ENCODE measurements at places on chromosomes 1 and 21.
A peak's percentile ranks its signal among the peaks of the same experiment; 100 is the strongest.

DNA sequence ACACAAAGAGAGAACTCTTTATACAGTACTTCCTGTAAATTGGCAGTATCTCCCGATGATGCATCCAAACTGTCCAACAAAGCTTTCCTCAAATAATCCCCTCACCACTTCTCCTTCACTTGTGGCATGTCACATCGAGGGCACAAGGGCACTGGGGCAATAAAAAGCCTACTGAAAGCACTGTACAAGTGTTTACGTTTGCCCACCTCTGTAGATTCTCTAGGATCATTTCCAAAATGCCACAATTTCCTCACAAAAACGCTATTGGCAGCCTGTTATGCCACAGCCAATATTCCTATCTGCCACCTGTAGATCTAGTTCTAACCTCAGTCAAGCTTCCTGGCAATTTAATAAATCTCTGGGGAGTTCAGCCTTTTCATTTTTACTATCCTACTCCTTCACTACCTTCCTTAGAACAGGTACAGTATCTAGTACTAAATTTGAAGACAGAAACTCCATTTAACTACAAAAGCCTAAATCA lies 39.9 kb downstream of the HNRNPR start:
- no peak for DNase-seq

GRCh38 chr1:19495000-19495656 lies 9.8 kb upstream of the CAPZB start:
- DNase-seq = no peak

GRCh38 chr1:208036918-208037766 lies 126.2 kb upstream of the CD34 start:
- DNase-seq = no peak

- peak; percentile 23 for DNase-seq
Observed at GRCh38 chr1:170494369-170494768, 37.6 kb upstream of the GORAB start.
